ENCODE measurements at places on chromosomes 4 and X. TPM values are rescaled to one million over a fixed set of nuclear protein-coding genes. Genes with fewer than 3 reads are reported as not detected.

MOSPD2 gene
- total RNA-seq = 10.5 TPM

YIPF7 gene
- not detected for total RNA-seq

CT45A7 gene
- total RNA-seq = not detected

IQSEC2 gene
- 38.7 TPM for total RNA-seq
